ENCODE measurements at places on chromosomes 5 and 9.
A peak's percentile ranks its signal among the peaks of the same experiment; 100 is the strongest.

DNA sequence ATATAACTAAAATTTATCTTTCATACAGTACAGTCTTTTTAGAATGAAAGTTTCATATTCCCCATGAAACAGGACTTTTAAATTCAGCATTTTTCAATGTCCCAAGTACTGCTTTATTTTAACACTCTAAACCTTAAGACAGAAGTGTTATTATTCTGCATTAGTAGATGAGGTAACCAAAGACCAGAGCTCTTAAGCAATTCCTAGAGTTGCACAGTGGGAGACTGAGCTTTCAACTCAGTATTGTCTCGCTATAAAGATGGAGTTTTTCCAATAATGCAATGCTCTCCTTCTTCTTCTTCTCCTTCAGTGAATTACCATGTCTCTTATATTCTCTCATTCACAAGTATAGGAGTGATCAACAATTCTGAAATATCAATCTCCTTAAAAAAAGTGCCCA, 479.7 kb downstream of the CETN3 start:
- DNase-seq, result no peak

DNA sequence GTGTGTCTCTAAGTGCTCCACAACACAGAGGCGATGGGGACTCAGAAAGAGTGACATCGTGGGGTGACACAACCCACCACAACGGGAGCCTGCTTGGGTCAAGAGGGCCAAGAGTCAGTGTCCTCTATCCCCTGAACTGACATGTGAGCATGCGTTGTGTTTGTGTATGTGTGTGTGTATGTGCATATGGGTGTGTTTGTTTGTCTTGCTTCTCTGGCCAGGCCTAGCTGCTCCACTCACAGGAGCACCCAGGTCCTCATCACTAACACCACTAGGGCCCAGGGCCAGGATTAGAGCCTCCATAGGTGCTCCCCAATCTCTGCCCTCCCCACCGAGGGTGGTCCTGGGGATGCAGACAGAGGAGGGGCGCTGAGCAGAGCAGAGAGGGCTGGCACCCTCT, 115.0 kb upstream of the CTSV start:
- DNase-seq, result no peak

DNA sequence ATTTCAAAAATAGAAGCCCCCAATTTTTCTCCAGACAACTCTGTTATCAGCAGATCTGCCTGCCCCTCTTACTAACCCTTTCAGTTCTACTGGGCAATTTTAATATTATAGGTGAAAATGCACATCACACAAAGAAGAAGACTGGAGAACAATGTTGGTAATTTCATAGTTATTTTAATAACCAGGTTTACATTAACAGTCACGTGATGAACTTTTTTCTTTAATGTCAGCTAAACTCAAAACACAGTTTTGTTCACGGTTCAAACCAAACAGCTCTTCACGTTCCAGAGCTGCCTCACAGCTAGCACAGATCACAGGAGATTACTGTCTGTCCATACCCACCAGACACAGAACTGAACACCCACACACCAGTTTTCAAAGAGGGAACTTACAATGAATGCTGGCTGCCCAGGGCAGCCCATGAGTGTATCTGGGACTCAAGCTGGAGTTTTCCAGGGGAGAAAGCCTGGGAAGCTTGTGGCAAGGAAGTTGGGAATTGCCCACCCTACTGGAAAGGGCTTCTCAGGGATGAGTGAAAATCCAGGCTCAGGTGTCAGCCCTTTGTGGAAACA, 119.1 kb downstream of the DPYSL3 start:
- no peak for DNase-seq

DNA sequence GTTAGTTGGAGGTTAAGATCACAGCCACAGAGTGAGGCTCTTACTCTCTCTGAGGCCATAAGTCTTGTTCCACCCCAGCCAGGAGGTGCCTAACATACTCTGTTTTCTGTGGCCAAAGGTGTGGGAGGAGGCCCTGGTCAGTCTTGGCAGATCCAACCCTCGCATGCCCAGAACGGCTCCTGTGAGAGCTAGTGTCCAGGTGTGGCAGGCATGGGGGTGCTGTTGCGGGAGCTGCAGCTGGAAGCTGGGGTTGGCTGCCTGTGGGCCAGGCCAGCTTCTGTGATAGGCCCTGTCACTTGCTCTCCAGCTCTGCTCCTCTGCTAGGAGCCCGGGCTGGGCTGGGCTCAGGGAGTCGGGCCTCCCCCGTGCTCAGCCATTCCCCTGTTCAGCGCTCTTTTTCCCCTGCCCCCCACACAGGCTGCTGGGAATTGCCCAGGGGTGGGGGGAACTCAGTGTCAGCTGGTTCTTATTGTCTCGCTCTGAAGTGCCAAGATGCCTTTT, 31.6 kb downstream of the IER5L start:
- no peak for DNase-seq

- DNase-seq, result no peak
Measured at GRCh38 chr9:80158554-80159170, 586.9 kb downstream of the TLE4 start.

DNA sequence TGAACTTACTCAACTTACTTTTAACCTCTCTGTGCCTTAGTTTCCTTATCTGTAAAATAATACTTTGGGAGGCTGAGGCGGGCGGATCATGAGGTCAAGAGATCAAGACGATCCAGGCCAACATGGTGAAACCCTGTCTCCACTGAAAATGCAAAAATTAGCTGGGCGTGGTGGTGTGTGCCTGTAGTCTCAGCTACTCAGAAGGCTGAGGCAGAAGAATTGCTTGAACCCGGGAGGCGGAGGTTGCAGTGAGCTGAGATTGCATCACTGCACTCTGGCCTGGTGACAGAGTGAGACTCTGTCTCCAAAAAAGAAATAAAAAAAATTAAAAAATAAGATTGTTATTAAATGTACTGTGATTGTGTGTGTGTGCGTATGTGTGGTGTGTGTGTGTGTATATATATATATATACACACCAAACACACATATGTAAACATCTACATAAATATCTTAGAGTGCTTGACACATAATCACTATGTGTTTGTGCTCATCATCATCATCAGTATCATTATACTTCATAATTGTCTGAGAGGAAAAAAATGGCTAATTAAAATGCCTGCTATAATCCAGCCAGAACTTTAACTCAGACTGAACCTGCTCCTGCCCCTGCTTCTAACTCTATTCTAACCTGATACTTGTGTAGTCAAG, 312.8 kb downstream of the FER start:
- no peak for DNase-seq

- no peak for DNase-seq
Measured at GRCh38 chr5:78806544-78806943, 158.0 kb upstream of the LHFPL2 start.

DNA sequence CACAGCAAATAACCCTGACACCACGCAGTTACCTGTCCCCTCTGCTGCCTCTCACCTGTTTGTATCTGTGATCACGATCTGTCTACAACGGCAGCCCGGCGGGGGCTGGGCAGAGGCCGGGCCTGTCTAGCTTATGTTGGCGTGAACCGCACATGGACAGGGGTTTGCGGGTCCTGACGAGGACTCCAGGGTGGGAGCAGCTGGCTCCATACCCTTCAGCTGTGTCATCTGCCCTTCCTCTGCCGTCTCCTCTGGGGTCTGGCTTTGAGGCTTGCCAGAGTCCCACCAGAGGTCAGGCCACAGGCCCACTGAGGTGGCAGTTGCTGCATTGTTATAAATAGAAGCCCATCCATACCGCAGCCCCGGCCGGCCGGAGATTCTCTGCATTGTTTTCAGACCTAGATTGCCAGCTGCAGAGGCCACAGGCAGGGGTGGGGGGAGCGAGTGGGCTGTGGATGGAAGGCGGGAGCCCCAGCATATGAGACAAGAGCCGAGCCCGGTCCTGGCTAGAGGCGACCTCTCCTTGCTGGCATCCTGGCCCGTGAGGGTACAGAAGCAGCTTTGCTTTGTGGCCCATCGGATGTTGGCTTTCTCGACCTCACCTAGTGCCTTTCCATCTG, 37.8 kb downstream of the FAM78A start:
- DNase-seq, result no peak

DNA sequence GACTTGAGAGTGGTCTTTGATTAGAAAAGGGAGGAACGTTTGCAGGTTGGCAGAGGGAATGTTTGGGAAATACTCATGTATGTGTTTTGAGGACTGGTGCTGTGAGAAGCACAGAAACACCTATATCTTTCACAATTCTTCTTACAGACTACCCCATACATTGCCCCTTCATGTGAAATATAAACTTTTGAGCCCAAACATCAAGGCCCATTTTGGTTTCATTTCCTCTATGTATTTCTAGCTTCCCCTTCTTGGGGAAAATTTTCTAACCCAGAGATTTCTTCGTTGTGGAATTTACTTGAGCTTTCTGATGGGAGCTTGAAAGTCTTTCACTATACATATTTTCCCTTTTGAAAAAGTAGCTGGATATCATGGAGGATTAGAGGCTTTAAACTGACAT, 67.6 kb downstream of the FYB1 start:
- DNase-seq, result no peak

GRCh38 chr9:31136524-31136923, 1247.9 kb upstream of the ACO1 start:
- DNase-seq, result no peak

- DNase-seq, result no peak
Measured at GRCh38 chr9:82572146-82572545, 490.8 kb downstream of the RASEF start.

DNA sequence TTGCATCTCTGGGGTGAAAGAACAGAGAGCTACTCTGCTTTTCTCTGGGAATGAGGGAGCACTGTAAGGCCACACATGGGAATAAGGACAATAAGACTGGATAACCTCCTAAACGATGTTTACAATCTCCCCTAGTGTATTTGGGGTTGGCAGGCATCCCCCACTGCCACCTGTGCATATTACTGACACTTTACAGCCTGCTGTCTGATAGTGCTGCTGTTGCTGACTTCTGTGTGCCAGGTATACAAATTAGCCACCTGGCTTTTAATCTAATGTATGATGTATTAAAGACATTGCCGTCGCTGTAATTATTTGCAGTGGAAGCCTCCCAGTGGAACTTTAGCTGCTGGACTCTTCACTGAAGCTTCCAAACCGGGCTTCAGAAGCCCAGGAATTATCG, 4.4 kb upstream of the SHISAL2B start:
- DNase-seq, result no peak

GRCh38 chr5:61840361-61840760, 465.6 kb upstream of the KIF2A start:
- DNase-seq, result no peak

GRCh38 chr5:160743027-160743426, 109.0 kb downstream of the ATP10B start:
- DNase-seq, result no peak

GRCh38 chr5:172642486-172642885, 1.4 kb downstream of the NEURL1B start:
- no peak for DNase-seq

DNA sequence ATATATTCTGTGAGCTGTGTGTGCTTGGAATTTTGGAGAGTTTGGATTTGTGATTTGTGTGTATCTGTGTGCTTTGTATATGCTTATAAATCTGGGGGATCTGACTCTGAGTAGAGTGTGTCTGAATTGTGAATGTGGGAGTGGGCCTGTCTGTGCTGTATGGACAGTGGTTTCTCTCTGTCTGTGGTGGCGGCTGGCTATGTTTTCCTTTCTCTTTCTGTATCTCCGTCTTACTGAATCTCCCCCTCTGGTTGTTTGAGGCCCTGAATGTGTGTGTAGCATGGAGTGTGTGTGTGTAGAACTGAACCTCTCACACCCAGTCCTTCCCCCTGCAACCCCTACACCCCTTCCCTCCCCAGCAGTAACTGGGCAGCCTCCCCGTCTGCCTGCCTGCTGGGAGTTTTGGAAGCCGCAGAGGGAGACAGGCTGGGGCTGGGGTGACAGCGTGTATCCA, 4.7 kb downstream of the CXXC5 start:
- DNase-seq, result peak; percentile 43

GRCh38 chr5:67246108-67246507, 49.5 kb upstream of the CD180 start:
- DNase-seq, result peak; percentile 88

- no peak for DNase-seq
Measured at GRCh38 chr5:81233080-81233634, at the start of gene CKMT2. TSS of gene CKMT2 (plus strand) at chr5:81233322. CDS start at chr5:81251133, 17,811 bp downstream.

DNA sequence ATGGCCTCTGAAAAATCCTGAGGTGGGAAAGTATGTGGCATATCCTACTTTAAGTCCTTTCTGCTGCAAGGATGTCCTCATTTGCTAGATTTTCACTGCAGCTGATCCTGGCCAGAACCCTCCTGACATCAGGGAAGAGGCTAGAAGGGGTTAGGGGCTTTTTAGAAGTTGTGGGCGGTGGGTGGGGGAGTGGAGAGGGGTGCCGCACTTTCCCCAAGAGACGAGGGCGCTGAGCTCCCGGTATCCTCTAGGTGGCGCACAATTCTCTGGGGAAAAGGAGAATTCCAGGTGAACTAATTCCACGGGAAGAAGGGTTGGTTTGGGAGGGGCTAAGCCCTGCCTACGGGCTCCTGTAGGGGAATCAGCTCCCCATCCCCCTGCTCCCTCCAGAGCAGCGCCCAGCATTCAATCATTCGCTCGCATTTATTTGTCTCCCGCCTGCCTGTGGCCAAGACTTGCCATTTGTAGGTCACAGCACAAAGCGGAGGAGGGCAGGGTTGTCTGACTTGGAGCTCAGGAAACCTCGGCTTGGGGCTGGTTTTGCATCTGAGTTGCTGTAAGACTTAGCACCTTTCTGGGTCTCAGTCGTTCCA, 42.9 kb upstream of the HAND1 start:
- DNase-seq, result peak; percentile 11

- DNase-seq, result peak; percentile 61
Measured at GRCh38 chr5:43729846-43730478, 127.0 kb downstream of the NNT start.

GRCh38 chr5:136210259-136210658, 17.3 kb upstream of the SMIM32 start:
- DNase-seq, result no peak

GRCh38 chr5:67047160-67047559, 149.4 kb downstream of the CD180 start:
- peak; percentile 21 for DNase-seq

DNA sequence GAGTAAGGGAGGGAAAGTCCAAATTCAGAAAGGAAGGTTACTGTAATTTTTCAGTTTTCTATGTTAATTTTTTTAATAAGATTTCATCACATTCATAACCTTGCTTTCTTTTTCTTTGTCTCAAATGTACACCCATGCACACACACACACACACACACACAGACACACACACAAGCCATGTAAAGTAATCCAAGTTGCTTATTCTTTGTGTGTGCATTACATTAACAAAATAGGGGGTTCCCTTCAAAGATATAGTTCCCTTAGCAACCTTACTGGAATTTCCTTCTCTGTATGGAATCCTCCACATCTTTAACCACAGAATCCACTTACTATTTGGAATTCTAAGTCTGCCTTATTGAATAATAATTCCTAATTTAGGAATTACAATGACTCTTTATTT, 32.7 kb downstream of the ZNF366 start:
- DNase-seq, result no peak

GRCh38 chr5:111942201-111942600, 185.2 kb upstream of the NREP start:
- DNase-seq, result peak; percentile 61
